ENCODE measurements at places on chromosomes 11 and 22.

- DNase-seq, result no peak
- no peaks in the 10 kb centered on the region for H3K36me3 ChIP-seq
- H3K4me1 ChIP-seq, result peaks cover 11% of the 10 kb centered on the region
- H3K4me3 ChIP-seq, result no peak overlapping the region
- H3K27ac ChIP-seq, result peak overlapping the region; percentile 36
These were observed 1.7 kb downstream of the DRD4 start for GRCh38 chr11:638631-639331.

GRCh38 chr22:24996420-24996952, 44.0 kb downstream of the KIAA1671 start:
- peaks cover 57% of the 10 kb centered on the region for H3K4me1 ChIP-seq
- no peak overlapping the region for H3K27ac ChIP-seq
- H3K36me3 ChIP-seq, result peaks cover 4% of the 10 kb centered on the region
- no peak overlapping the region for H3K4me3 ChIP-seq

DNA sequence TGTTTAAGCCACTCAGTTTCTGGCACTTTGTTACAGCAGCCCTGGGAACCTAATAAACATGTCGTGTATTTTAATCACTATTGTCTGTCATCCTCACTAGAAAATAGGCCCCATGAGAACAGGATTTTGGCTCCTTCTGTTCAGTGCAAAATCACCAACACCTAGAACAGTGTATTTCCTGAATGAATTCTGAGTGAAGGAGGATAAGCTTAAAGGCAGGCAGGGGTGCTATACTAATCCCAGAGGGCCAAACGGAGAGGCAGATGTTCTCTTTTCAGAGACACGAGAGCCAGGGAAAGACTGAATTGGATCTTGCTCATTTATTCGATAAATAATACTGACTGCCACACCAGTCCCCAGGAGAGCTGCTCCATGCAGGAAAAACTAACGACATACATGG, 10.4 kb downstream of the SMCO4 start:
- H3K27ac ChIP-seq, result peak overlapping the region; percentile 77
- peaks cover 3% of the 10 kb centered on the region for H3K36me3 ChIP-seq
- H3K27me3 ChIP-seq, result no peaks in the 10 kb centered on the region

DNA sequence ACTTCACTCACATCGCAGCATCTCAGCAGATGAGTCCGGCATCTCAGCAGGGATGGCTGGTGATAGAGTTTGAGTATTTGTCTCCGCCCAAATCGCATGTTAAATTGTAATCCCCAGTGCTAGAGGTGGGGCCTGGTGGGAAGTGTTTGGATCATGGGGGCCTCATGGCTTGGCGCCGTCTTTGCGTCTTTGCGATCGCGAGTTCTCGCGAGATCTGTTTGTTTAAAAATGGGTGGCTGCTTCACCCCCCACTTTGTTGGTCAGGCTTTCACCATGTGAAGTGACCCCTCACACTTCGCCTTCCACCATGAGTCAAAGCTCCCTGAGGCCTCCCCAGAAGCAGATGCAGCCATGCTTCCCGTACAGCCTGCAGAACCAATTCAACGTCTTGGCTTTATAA, 3.0 kb upstream of the RRP7A start:
- DNase-seq, result no peak
- H3K36me3 ChIP-seq, result peaks cover 5% of the 10 kb centered on the region
- peaks cover 4% of the 10 kb centered on the region for H3K27me3 ChIP-seq

GRCh38 chr11:44452827-44453572, 112.5 kb upstream of the CD82 start:
- no peak overlapping the region for H3K4me3 ChIP-seq
- H3K4me1 ChIP-seq, result no peaks in the 10 kb centered on the region
- no peaks in the 10 kb centered on the region for H3K36me3 ChIP-seq
- no peak overlapping the region for H3K27ac ChIP-seq
- peaks cover under 1% of the 10 kb centered on the region for H3K27me3 ChIP-seq

DNA sequence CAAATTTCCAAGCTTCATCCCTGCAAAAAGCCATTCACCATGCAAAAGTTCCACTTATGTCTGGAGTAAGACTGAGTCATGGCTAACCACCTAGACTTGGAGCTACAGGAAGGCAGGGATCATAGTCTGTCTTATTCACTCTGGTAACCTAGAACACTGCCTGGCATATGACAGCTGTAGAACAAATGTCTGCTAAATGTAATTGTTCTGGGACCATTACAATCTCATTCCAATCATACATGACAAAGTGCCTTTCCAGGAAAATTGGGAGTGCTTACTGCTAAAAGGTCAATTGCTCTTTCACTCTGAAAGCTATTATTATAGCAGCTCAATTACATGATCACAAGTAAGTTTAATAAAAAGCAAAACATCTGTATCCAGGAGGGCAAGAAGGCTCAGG, 99.1 kb upstream of the CHRM4 start:
- peaks cover 6% of the 10 kb centered on the region for H3K4me1 ChIP-seq
- no peak for DNase-seq
- no peak overlapping the region for H3K4me3 ChIP-seq
- no peaks in the 10 kb centered on the region for H3K27me3 ChIP-seq
- peaks cover 9% of the 10 kb centered on the region for H3K36me3 ChIP-seq
